Urothelium cell line (cell line): ENCODE measurements at places on chromosomes 7 and 10.

DNA sequence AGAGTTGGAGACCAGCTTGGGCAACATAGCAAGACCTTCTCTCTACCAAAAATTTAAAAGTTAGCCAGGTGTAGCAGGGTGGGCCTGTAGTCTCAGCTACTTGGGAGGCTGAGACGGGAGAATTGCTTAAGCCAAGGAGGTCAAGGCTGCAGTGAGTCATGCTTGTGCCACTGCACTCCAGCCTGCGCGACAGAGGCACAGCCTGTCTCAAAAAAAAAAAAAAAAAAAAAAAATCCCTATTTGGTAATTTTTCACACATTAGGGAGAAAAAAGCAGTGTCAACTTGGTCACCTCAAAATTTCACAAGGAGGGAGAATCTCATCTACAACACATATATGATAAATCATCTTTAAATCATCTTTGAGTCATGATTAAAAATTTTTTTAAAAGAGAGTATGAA, 6.4 kb upstream of the ZNF398 start:
- DNase-seq = no peak

- no peak for DNase-seq
Measured at GRCh38 chr10:61877887-61878739, 23.4 kb upstream of the ARID5B start.

GRCh38 chr7:4203626-4204512, 478.2 kb upstream of the FOXK1 start:
- no peak for DNase-seq

DNA sequence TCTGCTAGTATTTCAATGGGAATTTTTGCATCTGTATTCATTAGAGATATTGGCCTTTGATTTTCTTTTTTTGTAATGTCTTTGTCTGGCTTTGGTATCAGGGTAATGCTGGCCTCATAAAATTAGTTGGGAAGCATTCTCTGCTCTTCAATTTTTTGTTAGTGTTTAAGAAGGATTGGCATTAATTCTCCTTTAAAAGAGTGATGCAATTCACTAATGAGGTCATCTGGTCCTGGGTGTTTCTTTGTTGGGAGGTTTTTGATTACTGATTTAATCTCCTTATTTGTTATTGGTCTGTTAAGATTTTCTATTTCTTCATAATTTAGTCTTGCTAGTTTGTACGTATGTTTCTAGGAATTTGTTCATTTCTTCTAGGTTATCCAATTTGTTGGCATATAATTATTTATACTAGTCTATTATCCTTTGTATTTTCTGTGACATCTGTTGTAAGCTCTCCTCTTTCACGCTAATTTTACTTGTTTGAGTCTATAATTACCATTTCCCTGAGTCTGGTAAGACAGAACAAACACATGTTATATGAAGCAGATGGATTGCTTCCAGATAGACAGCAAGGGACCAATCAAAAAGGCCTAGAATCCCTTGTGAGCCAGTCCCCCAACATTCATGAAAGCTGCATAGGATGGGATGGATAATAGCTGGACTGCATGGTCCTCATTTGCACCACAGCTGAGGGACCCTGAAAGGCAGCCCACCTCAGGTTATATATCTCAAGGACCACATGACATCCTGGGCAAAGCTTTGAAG, 54.4 kb downstream of the MTPAP start:
- DNase-seq = no peak

DNA sequence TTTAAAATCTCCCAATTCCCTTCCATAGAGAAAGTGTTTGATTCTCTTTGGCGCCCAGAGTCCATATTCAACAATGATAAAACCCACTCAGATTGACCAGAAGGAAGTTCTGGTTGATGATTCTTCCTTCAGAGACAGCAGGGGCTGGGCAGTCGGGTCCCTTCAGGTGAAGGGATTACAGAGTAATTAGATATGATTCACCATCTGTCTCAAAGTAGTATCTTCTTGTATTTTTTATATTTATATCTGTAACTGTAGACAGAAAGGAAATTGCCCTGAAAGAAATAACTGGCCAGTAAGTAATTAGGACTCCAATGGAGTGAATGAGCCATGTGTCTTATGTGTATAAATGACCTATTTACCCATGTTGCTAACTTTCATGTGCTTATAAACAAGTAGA, 156.0 kb downstream of the PLCE1 start:
- DNase-seq = no peak

DNA sequence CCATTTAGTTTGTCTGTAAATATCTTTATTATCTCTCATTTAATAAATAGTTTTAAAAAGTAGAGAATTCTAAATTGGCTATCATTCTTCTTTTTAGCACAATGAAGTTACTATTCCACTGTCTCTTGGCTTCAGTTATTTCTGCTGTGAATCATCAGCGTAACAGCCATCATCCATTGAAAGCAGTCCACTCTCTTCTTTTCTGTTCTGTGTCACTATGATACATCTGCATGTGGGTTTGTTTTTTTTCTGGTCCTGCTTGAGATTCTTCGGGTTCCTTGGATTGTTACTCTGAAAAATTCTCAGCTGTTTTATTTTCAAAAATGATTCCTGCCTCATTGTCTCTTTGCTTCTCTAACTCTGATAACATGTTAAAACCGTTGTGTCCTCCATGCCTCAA, 52.5 kb downstream of the CSGALNACT2 start:
- DNase-seq = no peak

DNA sequence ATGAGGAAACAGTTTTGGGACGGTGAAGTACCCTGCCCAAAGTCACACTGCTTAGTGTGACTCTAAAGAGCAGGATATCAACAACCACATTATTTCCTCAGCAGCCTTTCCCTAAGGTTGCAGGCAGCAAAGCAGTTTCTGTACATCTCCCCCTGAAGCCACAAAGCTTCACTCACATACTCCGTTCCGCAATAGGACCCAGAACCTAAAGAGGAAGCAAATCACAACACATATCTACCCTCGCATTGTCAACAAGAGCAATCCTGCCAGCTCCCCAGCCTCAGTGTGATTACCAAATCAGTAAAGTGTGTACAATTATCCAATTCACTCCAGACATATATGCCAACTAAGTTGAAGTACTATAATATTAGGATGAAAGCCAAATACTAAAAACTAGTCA, 30.8 kb downstream of the VAX1 start:
- no peak for DNase-seq

DNA sequence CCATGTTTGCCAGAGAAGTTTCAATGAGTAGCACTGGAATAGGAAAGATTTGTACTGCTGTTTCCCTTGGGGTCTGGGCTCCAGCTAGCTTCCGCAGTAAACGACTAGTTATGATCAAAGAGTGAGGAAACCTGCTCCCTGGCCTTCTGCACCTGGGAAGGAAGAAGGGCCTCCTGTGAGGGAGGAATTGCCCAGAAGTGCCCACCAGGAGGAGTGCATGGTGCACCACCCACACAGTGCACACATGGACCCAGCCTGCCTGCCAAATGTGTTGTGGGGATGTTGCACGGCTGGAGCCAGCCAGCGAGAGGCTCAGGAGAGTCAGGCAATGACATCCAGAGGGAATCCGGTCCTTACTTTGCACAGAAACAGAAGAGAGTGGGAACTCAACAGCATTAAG, 27.0 kb upstream of the FAM107B start:
- no peak for DNase-seq

GRCh38 chr7:6254866-6255265, 17.6 kb downstream of the CYTH3 start:
- DNase-seq = no peak

GRCh38 chr10:70495691-70496261, 17.2 kb downstream of the PALD1 start:
- no peak for DNase-seq

- peak; percentile 70 for DNase-seq
Measured at GRCh38 chr7:74479066-74479781, 25.5 kb downstream of the GTF2IRD1 start.

- no peak for DNase-seq
Measured at GRCh38 chr10:133526957-133527588, at the start of gene CYP2E1. Gene CYP2E1, plus strand, starts transcription at chr10:133527363. Its CDS starts 33 bp downstream, at chr10:133527396.

DNA sequence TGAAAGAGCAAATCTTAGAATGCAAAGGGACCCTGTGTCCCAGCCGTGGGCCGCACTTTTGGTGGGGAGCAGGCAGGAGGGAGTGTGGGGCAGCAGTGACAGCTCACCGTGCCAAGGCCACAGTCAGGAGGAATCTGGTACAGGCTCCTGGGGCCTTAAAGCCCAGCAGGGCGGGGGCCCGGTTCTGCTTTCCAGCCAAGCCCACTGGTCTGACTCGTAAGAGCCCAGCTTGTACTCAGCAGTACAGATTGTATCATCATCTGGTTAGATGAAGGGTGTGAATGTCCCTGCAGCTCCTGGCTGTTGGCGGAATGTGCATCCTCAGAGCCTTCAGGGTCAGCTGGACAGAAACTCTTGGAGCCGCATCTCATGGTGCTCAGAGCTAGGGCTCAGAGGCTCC, 30.5 kb upstream of the TRIM8 start:
- DNase-seq = no peak

GRCh38 chr10:113179265-113179664, 229.2 kb downstream of the TCF7L2 start:
- DNase-seq = no peak

GRCh38 chr10:108608860-108609259, 1314.5 kb downstream of the XPNPEP1 start:
- DNase-seq = no peak

- DNase-seq = no peak
Measured at GRCh38 chr7:99559175-99559915, 903 bp downstream of the ZNF655 start.

DNA sequence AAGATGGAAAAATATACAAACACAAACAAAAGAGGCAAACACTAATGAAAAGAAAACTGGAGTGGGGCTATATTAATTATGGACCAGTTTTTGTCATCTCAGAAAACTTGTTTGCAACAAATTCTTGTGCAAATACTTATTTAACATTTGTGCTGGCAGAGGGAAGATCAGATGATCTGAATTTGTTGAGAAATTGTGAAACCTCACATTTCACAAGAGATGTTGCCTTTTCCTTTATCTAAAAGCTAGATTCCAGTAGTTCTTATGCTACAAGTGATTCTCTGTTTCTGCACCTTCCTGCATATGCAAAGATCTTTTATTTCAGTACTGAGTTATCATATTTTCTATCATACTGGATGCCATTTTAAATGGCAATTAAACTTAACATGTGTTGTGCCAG, 320.7 kb downstream of the SUGCT start:
- DNase-seq = no peak

GRCh38 chr7:39410582-39410981, 155.6 kb upstream of the YAE1 start:
- no peak for DNase-seq

DNA sequence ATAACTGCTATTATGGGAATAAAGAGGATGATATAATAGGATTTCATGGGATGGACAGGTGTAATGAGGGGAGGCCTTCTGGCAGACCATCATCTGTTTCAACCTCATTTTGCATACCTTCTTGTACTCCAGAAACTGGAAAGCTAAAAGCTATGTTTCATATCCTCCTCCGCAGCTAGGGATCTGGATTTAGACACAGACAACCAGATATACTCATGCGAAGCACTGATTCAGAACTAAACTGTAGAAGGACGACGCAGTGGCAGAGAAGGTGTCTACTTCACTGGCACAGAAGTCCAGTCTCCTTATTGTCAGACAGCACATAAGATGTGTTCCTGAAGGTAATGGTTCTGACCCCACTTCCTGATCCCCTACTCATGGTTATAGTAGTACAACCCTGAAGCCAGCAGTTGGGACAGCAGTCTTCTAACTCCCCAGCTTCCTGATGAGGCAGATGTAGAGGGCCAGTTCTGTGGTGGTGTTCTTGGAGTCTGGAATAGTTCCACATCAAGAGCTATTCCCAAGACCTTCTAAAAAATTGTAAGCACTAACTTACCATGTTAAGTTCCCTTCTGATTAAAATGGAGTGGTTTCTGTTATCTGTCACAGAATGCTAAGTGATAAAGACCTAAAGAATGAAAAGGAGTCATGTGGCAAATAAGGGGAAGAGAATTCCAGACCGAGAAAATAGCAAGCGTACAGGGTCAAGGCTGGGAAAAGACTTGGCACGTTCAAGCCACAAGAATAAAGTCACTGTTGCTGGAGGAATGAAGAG, 550.3 kb downstream of the GRM8 start:
- DNase-seq = no peak

GRCh38 chr7:157337316-157338149, 729 bp downstream of the DNAJB6 start:
- peak; percentile 58 for DNase-seq

- no peak for DNase-seq
Measured at GRCh38 chr10:29920408-29921070, 138.8 kb downstream of the JCAD start.

DNA sequence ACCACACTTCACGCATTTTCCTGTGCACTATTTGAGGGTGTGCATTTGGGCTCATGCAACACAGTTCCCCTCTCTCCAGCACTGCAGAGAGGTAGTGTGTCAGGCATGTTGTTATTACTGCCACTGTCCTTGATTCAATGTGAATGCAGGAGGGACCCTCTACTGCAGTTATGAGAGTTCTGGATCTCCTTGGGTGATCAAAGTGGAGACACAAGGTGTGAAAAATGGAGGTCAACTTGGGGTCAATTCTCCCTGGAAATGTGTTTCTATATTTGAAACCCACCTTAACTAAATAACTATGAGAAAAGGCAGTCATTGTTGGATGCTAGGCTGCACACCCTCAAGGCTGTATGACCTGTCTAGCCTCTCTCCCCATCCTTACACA, 73.9 kb upstream of the FAM171A1 start:
- DNase-seq = no peak

- DNase-seq = no peak
Measured at GRCh38 chr7:47587976-47588375, 6.1 kb upstream of the TNS3 start.

DNA sequence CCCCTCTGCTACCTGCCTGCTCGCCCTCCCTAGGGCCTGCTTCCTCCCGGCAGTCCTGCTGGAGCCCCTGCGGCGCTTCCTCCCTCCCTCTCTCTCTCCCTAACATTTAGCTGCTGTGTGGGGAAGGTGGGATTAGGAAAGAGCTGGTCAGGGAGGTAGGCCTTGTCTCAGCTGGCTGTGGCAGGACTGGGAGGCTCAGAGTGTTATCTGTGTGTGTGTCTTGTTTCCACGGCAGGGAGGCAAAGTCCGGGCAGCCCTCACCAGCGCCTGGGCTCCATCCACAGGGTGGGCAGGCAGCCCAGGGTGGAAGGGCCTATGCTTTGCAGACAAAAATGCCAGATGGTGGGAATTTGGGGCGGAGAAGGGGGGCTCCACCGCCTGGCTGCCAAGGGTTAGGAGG, 105.7 kb downstream of the RPS24 start:
- no peak for DNase-seq

- no peak for DNase-seq
Measured at GRCh38 chr7:101950450-101951119, 133.2 kb downstream of the CUX1 start.

DNA sequence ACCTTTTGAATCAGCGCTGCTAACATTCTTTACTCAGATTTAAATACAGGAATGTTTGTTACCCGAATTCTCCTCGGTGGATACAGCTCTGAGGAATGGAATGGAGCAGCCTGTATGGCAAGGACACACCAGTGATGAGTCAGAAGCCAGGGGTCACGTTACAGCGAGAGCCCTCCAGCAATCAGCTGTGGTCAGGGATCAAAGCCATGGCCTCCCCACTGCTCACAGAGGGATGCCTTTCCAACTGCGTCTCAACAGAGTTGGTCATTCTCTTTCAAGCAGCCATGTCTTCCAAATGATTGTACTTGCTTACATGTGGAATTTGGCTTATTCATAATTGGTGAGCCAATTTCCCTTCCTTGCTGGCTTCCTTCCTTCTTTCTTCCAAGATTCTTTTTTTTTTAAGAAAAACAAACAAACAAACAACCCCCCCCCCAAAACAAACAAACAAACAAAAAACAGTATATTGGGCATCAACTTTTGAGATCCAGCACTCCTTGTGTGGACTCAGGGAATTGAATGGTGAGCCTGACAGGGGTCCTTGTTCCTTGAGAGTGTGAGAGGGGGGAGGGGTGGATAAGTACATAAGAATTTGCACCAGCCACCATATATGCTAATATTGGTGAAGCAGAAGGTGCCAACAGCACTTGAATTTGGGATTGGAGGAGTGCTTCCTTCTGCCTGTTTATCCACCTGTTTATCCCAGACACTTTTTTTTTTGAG, 100.2 kb downstream of the ATXN7L1 start:
- DNase-seq = peak; percentile 97
